MM.1S (cell line): ENCODE measurements at places on chromosomes 5 and 9.

DNA sequence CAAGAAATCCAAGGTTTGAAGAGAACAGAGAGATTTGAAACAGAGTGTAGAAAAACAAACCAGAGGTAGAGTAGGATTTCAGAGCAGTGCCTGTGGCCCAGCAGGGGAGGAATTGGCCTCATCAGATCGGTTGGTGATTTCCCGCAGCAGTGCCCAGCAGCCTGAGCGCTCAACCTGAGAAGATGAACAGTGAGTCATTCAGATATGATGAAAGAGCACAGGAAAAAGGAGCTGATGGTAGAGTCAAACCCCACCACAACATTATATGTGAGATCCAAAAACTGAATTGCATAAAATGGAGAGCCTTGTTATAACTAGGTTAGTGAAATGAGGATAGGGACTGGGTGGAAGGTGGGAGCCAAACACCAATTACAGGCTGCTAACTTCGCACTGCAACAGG is 248.9 kb downstream of the PIK3R1 start:
- DNase-seq = no peak

GRCh38 chr5:174725991-174726601 is 1.7 kb downstream of the MSX2 start:
- DNase-seq = no peak

DNA sequence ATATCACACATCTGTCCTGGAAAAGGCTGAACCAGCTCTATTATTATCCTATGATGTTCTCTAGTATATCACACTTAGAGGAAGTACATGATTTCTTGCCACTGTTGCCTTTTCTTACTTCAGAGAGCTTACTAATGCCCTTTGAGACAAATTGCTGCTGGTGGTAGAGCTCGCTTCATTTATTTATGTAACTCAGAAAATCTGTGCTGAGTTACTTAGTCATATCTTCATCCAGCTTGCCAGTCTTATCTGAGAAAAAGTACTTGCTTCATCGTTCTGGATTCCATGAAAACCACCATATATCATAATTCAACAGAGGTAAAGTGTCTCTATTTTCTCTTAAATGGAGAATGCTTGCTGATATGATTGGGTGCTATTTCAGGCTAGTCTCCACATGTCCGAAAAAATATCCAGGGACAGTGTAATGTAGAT is 26.6 kb downstream of the PTPDC1 start:
- DNase-seq = no peak

DNA sequence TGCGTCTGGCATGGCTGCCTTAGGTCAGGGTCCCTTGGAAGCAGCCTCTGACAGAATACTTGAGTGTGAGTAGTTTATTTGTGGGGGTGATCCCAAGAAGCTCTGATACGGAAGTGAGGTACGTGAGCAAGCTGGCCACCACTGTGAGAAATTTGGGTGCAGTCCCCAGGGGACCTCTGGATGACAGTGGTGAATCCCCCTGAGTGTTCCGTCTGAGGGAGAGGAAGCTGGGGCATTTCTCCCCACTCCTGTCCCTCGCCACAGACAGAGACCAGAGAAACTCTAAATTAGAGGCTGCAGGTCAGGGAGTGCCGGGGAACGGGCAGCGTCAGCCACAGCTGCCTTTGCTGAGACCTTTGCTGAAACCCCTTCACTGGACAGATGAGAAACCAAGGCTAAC is 155.9 kb upstream of the COL5A1 start:
- DNase-seq = no peak

GRCh38 chr5:118486647-118487225 is 501.6 kb downstream of the DTWD2 start:
- no peak for DNase-seq

DNA sequence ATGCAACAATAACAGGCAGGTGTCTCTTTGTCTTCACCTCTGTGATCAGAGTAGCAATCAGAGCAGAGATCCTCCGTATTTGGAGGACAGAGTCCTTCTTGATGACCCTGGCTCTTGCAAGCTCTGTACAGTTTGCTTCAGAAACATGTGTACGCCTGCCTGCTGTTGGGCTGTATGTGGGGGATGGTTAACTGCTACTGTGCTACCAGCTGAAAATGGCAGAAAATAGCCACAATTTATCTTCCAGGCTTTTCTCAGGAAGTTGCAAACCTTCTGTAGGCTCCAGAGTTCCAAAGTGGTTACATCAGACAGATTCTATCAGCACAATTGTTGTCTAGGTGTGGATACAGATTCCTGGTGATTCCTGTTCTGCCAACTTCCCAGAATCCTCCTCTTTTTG is 35.5 kb downstream of the DDX46 start:
- no peak for DNase-seq

- no peak for DNase-seq
These were observed 660.3 kb downstream of the TLR4 start for GRCh38 chr9:118364266-118365106.

DNA sequence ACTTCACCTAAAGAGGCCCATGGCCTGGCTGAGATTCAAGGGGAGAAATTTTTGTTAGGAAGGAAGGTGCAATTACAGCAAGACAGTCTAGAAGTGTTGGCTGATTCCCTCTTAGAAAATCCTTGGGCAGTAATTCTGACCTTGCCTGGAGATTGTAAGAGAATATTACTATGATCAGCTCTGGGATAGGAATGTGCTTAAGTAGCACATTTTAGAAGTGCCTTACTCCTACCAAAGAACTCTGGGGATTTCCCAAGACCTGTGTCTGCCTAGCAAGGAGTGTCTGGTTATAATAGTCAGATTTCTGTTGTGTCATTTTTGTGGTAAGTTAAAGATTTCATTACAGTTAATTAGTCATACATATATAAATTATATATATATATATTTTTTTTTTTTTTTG is 52.3 kb downstream of the NLN start:
- DNase-seq = peak; percentile 75

DNA sequence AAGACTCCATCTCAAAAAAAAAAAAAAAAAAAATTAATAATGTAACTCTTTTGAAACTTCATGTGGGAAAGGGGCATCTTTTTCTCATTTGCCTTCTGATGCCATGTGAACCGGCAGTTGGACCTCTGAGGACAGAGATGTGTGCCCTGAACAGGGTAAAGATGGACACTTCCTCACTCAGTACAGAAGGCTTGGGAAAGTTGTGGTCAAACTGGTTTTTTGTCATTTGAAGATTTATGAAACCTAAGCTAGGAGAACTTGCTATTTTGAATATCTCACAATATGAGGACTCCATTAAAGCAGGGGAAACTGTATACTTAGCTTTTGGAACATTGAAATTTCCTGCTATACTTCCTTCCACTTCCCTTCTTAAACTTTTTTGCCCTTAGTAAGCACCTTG is 147.5 kb upstream of the ALDH1B1 start:
- no peak for DNase-seq

DNA sequence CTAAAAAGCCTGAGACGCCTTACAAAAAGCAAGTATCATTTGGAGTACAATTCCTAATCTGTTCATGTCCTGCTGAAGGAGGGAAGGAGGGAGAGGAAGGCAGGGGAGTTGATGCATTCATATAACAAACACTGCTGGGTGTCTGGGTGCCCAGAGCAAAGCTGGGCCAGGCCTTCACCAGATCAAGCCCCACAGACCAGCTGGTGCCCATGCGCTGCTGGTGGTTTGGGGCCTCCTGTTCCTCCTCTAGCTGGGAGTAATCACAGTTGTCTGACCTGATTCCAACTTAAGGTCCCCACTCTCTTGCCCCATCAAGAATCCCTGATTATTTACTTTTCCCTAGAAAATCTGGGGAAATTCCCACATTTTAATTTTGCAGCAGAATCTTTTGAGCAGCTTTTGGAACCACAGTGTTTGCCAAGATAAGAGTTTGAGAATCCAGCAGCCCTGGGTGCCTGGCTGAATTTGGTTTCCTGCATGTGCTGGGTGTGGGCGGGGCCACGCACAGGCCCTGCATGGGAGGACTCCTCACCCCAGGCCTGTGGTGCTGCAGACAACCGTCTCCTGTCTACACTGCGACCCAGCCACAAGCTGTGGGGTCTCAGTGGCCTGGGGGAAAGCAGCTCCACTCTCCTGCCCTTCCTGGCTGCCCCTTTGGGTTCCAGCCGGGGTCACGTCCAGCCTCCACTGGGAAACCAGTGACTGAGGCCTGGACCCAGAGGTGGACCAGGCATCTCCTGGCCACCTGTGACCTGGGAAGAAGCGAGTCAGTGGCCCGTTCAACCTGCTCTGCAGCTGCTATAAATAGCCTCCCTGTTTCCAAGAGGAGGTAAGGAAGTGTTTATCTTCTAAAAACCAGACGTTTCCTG is 47.5 kb downstream of the NEURL1B start:
- DNase-seq = no peak

DNA sequence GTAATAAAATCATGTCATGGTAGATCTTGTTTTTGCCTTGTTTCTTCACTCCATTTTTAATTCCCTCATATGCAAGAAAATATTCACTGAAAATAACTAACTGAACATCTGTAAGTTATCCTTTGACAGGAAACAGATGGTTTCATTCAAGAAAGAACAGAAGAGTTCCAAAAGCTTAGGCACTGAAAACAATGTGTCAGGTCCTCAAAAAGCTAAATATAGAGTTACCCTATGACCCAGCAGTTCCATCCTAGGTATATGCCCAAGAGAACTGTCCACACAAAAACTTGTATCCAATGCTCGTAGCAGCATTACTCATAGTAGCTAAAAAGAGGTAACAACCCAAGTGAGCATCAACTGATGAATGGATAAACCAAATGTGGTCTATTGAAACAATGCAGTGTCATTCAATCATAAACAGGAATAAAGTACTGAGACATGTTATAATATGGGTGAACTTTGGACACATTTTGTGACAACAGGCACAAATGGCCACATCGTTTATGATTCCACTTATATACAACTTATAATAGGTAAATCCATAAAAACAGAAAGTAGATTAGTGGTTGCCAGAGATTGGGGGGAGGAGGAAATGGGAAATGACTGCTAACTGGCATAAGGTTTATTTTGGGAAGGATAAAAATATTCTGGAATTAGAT is 231.0 kb downstream of the FRMD3 start:
- no peak for DNase-seq

- no peak for DNase-seq
These were observed 80.3 kb upstream of the FAM169A start for GRCh38 chr5:74946471-74946870.

DNA sequence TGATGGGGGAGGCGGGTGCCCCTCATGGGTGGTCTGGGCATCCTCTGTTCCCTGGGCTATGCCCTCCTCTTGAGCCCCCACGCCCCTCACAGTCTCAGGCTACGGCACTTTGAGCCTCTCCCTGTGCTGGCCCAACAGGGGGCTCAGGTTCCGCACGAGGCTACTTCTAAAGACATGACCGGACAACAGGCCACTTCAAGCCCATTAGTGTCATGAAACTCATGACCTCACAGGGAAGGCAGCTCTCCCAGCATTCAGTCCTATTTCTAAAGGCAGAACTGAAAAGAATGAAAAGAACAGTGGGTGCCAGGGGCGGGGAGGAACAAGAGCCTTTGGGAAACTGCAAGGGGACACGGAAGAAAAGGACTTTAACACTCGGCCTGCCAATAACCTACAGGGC is 45.0 kb downstream of the COL23A1 start:
- DNase-seq = no peak

- DNase-seq = peak; percentile 47
These were observed 101.7 kb upstream of the MYO10 start for GRCh38 chr5:17037751-17038150.

DNA sequence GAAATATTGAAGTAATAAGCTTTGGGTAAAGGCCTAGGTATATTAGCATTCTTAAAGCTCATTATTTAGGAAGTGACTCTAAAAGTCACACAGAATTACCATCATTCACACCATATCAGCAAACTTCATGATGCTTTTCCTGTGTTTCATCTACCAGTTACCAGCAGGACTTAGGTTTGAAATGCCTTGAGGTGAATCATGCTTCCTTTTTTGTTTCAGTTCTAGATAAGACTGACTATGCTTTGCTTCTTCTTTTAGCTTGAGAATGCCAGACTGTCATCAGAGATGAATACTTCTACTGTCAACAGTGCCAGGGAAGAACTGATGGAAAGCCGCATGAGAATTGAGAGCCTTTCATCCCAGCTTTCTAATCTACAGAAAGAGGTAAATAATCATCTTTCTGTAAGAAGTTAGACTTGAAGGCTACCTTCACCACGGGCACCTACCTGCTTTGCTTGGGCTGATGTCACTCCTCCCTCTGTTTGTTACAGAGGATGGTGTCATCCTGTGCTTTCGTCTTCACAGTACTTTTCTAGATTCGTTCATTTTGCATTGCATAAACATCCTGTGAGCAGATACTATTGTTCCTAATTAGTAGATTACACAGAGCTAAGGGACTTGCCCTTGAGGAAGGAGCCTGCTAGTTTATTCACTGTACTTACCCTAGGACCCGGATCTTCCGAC is 34.7 kb downstream of the LMNB1 start:
- DNase-seq = no peak

- no peak for DNase-seq
These were observed 46.1 kb upstream of the MAMDC2 start for GRCh38 chr9:69997524-69997923.

DNA sequence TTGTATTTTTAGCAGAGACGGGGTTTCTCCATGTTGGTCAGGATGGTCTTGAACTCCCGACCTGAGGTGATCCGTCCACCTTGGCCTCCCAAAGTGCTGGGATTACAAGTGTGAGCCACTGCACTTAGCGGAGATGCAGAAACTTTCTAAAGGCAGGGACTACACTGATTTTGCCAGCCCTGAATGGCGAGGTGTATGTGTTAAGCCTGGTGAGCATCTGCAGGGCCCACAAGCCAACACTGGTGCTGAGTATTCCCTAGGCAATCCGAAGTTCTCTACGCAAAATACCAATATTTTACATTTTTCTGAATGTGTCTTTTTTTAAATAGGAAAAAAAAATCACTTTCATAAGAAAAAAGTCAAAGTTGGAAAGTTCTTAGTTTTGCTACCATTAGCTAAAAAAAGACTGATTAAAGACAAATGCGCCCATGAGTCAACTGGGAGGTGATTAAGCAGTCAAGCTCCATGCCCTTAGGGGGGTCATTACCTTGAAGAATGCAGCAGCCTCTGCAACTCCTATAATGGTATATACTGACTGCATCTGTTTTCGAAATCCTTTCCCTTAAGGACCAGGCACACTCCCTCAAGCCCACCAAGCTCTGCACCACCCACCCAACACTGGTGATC is 502.8 kb downstream of the BNC2 start:
- no peak for DNase-seq

GRCh38 chr5:122172207-122172606 is 42.9 kb downstream of the ZNF474 start:
- DNase-seq = no peak
